DMS 273 treated with DMSO at 0.1 percent for 48 hours (cell line): ENCODE measurements at places on chromosomes 5 and 9.

DNA sequence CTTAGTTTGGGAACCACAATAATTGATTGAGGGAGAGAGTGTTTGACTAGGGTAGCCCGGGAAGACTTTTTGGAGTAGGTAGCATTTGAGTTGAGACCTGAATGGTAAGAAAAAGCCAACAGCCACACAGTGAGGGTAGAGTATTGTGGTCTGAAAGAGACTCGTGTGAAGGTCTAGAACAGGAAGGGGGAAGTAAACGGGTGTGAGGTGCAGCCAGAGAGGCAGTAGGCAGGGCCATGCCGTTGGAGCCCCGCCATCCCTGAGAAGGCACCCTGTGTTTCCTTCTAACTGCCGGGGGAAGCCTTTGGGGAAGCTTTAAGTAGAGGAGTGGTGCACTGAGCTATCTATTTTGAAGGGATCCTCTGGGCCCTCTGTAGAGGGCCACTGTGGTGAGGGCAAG lies 3.5 kb upstream of the F2RL2 start:
- no peak for DNase-seq

- DNase-seq, result no peak
Observed at GRCh38 chr5:43676083-43676840, 73.3 kb downstream of the NNT start.

DNA sequence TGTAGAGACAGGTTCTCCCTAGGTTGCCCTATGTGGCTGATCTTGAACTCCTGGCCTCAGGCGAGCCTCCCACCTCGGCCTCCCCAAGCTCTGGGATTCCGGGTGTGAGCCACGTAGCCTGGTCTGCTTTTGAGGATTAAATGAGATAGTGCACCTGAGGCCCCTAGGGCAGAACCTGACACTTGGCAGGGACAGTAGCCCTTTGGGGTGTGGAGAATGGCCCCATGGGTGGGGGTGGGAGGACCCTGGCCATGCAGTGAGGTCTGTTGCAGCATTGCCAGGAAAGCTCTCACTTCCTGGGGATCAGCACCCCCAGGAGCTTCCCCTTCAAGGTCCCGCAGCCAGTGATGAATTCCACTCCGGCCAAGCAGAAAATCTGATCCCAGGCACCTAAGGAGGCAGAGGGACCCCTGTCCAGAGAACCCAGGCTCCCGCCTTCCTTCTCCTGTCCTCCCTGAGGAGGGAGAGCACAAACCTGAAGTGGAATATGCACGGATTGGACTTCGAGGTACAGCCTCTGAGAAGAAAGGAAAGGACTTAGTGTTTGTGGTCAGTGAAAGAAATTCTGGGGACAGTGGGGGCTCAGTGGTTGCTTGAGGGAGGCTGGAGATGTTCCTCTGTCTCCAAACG lies 73.9 kb upstream of the UNC5A start:
- DNase-seq, result no peak

DNA sequence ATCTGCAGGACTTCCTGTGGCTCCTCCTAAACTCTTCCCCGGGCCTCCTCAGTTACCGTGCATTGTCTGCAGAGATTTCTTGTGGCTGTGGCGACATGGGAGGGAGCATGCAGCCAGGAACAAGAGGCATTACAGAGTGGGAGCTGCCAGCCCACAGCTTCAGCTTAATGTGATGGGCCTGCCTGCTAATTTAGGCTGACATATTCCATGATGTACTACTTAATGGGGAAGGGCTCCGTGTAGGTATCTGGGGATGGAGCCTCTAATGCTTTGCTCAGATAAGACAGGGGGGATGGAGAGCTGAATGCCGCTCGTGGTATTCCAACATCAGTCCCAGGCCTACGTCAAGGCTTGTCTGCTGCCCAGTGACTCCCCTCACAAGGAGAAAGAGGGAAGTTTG lies 137.6 kb upstream of the GPR151 start:
- no peak for DNase-seq

GRCh38 chr9:133429641-133430161 lies 7.5 kb downstream of the ADAMTS13 start:
- DNase-seq, result no peak

DNA sequence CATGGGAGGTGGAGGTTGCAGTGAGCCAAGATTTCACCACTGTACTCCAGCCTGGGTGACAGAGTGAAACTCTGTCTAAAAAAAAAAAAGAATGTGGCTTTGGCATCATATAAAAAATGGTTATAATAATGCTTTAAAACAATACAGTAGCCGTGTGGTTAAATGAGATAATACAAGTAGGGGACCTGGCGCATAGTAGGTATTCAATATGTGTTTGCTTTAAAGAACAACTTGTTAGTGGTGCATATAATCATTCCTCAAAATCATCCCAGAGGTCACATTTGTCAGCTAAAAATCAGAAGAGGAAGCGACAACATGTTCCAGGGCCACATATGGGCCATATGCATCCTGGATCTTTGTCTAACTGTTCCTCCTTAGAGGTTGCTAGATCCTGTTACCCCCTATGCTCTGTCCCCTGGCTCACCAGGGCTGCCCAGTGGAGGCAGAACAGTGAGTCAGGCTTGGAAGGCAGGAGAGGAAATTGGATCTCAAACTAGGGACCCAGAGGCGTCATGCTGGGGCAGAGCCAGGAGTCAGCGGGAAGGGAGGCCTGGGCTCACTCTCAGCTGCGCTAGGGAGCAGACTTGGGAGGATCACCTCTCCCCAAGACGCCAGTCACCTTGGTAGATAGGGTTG lies 27.7 kb downstream of the LHX6 start:
- no peak for DNase-seq

DNA sequence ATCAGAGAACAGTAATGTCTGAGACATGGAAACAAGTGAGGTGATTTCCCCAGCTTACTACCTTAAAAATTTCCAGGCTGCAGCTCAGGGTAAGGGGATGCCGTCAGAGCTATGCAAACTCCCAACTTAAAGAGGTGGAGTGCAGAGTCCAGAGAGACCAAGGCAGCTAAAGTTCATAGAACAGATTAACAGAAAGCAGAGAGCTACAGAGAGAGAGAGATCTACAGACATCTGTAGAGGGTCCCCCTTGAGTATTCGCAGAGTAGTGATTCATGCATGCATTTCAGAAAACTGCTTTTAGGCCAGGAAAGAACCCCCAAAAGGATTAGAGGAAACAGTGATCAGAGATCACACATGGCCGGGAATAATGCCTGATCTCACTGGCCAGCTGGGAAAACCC lies 306.2 kb upstream of the PUM3 start:
- DNase-seq, result no peak

DNA sequence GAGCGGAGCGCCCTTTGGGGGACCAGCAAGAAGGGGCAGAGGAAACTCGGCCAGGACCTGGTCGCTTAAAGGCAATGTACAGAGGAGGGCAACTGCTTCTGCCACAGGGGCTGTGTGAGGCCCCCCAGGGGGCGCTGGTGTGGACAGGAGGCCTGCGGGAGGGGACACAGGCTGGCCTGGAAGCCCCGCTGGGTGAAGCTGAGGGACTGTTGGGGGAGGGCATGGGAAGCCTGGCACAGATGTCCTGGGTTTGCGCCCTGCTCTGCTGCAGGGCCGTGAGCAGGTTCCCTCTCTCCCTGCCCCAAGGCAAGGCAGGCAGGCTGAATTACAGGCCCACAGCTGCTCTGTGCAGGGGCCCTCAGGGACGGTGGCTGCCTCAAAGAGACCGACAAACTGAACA lies 5.4 kb downstream of the MED22 start:
- peak; percentile 31 for DNase-seq

DNA sequence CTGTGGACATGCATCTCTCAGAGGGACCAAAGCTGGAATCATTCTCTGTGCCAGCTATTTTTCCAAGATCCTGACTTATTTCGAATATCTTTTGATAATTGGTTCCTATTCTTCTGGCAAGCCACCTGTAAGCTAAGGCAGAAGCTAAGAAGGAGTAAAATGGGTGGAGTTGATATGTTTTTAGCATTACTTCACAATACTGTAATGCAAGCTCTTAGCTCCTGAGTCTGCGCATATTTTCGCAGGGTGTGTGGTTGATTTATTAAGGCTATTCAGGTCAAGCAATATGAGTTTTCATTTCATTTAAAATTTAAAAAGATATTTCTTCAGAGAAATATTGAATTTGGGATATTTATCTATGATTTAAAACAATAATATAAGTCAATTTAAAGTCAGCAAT lies 158.5 kb upstream of the ADAMTS16 start:
- no peak for DNase-seq

GRCh38 chr5:43045236-43045635 lies 5.1 kb upstream of the ANXA2R start:
- DNase-seq, result no peak

DNA sequence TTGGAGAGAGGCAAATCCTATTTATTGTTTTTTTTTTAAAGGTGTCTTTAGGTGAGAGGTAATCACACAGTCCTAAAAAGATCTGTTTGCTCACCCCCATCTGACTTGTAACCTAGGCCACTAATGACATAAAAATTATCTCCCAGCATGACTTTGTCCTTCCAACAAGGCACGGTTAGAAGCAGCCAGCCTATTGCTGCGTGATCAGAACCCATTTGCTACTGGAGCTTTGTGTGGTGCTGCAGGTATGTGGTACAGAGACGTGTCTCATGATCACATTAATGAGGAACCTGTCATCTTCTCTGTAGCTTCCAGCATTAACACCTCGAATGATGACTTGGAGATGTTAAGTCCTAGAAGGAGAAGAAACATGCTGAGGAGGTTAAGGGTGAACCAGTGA lies 555.8 kb upstream of the TLE4 start:
- DNase-seq, result no peak

GRCh38 chr9:98314381-98315066 lies 59.1 kb upstream of the TBC1D2 start:
- DNase-seq, result no peak

DNA sequence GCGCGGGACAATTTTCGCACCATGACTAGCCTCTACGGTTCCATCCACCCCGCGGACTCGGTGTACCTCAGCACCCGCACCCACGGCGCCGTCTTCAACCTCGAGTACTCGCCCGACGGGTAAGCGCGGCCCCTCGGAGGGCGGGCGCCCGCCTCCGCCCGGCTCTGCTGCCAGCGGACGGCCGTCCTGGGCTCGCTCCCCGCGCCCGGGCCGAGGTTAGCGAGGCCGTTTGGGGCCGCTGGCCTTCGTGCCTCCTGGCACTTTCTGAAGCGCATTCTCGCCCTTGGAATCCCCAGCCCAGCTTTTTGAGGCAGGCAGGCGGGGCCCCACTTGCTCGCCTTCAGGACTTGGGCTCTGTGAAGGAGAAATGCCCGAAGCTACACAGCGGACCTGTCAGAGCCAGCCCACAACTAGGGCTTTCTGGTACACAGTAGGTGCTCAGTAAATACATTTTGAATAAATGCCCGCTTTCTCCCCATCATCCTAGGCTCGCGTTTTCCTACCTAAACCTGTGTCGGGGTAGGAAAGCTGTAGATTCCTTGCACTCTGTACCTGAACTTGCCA lies 772 bp downstream of the DCAF10 start:
- DNase-seq, result no peak

DNA sequence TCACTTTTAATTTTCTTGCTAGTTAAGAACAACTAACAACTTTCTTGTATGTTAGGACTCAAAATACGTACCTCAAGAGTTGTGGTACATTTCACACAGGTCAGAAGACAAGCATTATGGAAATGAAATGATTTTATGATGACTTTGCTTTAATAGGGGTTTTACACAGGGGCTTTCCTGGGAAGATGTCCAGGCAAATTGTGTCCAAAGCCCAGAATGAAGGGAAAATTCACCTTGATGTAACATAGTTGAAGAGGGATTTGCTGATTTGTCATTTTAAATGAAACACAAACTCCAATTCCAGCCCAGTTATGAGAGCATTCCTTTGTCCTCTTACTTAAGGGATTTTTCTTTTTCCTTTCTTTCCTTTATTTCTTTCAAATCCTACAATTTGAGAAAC lies 89.2 kb downstream of the ARL15 start:
- no peak for DNase-seq

DNA sequence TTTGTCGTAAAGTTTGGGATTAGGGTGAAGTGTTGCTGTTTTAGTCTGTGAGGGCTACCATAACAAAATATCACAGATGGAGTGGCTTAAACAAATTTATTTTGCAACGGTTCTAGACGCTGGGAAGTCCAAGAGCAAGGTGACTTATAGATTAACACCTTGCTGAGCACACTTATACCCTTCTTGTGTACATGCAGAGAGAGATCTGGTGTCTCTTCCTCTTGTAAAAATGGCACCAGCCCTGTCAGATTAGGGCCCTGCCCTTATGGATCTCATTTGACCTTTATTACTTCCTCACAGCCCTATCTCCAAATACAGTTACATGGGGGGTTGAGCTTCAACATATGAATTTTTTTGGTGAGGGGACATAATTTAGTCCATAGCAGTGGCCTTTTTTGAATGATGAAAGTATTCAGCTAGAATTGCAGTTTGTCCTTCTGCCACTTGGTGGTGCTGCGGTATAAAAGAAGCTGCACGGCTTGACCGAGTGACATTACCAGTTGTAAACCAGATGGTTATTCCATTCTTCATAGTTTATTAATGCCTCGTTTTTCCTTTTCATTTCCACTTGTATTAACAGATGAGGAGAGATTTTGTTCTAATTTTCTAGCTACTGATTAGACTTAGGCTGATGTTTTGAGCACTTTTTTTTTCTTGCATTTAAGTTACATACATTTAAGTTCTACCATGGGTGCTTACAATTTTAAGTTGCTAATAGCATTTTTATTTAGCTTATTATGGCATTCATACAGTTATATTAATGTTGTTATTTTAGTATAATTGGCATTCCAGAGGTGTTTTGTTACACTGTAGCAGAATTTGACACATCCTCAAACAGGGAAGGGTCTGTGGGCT lies 19.4 kb downstream of the DCP2 start:
- DNase-seq, result peak; percentile 38

DNA sequence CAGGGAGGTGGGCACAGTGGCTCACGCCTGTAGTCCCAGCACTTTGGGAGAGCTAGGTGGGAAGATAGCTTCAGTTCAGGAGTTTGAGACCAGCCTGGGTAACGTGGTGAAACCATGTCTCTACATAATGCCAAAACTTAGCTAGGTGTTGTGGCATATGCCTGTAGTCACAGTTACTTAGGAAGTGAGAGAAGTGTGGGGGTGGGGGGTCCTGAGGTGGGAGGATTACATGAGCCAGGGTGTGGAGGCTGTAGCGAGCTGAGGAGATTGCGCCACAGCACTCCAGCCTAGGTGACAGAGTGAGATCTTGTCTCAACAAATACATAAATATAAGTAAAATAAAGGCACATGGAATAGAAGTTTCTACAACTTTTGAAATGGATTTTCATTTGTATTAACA lies 23.1 kb downstream of the VCAN start:
- no peak for DNase-seq

GRCh38 chr5:172594867-172595466 lies 46.1 kb upstream of the NEURL1B start:
- DNase-seq, result no peak

- DNase-seq, result peak; percentile 52
Observed at GRCh38 chr9:20621471-20622329, 599 bp downstream of the MLLT3 start.
